ENCODE measurements at places on chromosomes 3 and 15.

DNA sequence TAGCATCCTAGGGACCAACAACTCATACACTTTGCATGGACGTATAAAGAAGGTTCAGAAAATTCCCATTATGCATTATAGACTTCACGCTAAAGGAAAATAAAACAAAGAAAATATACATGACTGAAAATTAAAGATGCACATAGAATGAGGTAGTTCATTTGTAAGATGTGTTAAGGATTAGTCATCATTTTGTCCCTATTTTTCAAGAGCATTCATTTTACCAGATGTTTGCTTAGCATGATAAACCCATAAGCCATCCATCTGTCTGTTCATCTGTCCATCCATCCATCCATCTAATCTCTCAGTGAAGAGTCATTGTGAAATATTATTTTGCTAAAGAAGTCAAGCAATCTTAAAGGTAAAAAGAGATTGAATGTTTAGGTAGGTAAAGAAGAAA lies 80.3 kb downstream of the TFG start:
- no peak for DNase-seq

GRCh38 chr3:36219398-36219797 lies 160.9 kb upstream of the STAC start:
- no peak for DNase-seq

- DNase-seq: no peak
Measured at GRCh38 chr3:115693868-115694267, 70.6 kb downstream of the GAP43 start.

GRCh38 chr15:74432968-74433591 lies 678 bp downstream of the SEMA7A start:
- no peak for DNase-seq
